ENCODE measurements at places on chromosomes 4 and X.

GRCh38 chr4:1775731-1776500, 17.2 kb upstream of the FGFR3 start:
- no peak for DNase-seq

DNA sequence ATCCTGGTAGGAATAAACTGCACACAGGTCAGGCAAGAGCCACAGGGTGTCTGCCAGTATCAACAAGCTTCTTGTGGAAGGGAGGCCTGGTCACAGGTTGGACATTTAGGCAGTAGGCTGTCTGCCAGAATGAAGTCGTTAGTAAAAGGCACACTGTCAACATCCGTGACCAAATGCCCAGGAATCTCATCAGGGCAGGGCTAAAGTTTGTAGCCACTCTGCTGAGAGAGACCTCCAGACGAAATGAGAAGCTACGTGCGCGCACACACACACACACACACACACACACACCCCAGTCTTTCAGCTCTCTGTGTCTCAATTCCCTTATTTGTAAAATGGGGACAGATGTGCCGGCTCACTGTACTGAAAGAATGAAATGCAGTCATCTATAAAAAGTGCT, 408.7 kb upstream of the ZFP42 start:
- DNase-seq, result no peak

DNA sequence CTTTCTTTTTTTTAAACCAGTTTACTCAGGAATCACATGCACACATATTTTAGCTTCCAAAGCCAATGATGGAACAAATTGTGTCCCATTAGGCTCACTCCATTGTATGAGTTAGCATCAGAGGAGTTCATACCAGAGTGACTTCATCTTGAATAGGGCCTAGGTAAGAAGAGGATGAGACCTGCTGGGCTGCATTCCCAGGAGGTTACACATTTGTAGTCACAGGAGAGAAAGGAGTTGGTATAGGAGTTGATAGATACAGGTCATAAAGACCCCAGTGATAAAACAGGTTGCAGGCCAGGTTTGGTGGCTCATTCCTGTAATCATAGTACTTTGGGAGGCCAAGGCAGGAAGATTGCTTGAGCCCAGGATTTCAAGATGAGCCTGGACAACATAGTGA, 9.3 kb downstream of the PDGFRA start:
- no peak for DNase-seq

- no peak for DNase-seq
Measured at GRCh38 chrX:2819345-2820135, 9.2 kb upstream of the GYG2 start.

GRCh38 chr4:127162741-127163140, 470.0 kb upstream of the INTU start:
- DNase-seq, result no peak

GRCh38 chr4:68272380-68272779, 26.9 kb upstream of the TMPRSS11B start:
- DNase-seq, result no peak

DNA sequence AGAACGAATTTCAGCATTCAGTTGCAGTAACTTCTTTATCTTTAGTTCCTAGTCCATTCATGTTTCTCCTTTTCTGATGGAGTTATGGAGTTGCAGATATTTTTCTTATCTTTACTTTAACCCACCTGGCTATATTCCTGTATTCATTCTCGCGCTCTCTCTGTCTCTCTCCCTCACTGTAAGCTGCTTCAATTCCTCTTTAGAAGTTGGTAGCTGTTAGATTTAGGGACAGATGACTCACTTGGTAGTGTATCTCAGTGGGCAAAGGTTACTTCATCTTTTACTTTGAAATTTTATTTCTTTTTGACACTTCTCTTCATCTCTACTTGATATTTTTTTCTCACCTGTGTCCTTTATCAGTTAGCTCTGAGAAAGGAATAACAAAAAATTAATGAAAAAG, 49.6 kb upstream of the BRS3 start:
- no peak for DNase-seq

GRCh38 chr4:119731146-119731742, 102.6 kb upstream of the PDE5A start:
- DNase-seq, result no peak
